ENCODE measurements at places on chromosomes 2 and 18. TPM values are rescaled to one million over a fixed set of nuclear protein-coding genes. Genes with fewer than 3 reads are reported as not detected.

Gene LIMS3
- 1.0 TPM for total RNA-seq

DNA sequence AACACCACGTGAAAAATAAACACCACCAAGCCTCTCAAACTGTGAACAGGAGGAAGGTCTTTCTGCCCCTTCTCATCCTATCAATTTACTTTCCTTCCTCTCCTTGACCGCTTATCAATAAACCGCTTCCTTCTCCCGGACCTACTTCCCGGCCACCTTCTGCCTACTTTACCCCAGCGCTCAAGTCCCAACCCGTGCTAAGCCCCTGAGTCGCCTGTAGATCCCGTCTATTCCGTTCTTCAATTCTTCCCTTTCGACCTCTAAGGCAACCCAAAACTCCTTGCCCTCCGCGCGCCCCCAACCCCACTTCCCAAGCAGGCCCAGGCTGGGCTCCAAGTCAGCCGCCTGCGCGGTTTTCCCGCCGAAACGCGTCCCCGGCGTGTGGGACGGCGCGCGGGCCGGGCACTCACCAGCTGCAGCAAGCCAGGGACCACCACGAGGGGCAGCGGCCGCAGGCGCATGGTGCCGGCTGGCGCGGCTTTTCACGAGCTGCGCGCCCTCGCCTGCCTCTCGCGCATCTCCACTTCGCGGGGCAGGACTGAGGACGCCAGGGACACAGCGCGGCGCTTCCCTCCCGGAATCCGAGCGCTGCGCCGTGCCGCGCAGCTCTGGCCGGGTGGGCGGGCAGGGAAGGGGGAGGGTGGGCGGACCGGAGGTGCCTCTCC is at the start of gene NXPH2:
Gene NXPH2, minus strand, starts transcription at position 610 of the 665 bp plus-strand sequence. Its CDS starts 149 bp downstream, at position 461.
- H3K27ac ChIP-seq: no peak within 1 kb of the TSS
- no peaks in the 10 kb centered on the region for H3K4me1 ChIP-seq
- H3K36me3 ChIP-seq: no peaks in the 10 kb centered on the region
- DNase-seq: no peak
- peaks cover 17% of the 10 kb centered on the region for H3K27me3 ChIP-seq

DNA sequence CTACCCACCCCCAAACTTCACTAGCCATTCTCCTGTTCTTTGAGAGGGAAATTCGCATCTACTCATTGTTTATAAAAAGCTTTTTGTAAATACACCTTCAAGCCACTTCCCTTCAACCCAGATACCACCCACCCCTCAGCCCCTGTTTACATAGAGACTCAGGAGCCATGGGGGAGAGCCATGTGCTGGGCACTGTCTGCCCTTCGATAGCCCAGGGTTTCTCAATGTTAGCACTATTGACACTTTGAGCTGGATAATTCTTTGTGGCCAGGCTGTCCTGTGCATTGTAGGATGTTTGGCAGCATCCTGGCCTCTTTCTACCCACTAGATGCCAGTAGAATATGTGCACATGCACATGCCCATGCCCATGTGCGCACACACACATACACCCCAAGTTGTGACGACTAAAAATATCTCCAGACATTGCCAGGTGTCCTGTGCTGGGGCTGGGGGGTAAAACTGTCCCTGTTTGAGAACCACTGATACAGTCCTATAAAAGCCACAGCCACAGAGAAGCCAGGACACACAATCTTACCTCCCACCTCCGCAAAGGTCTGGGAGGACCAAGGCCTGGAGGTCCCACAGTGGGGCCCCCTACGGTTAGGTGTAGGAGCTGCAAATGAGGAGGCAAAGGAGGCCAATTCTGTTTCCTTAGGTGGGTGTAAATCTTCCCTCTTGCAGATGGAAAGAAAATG is 44.5 kb upstream of the ASPRV1 start:
- no peak overlapping the region for H3K4me3 ChIP-seq
- no peak for DNase-seq
- H3K36me3 ChIP-seq: no peaks in the 10 kb centered on the region

Gene ATP6V1C2
- 0.12 TPM for total RNA-seq

Gene ANXA4
- 173 TPM for total RNA-seq

- no peaks in the 10 kb centered on the region for H3K27me3 ChIP-seq
- H3K36me3 ChIP-seq: no peaks in the 10 kb centered on the region
- no peak overlapping the region for H3K27ac ChIP-seq
- H3K4me1 ChIP-seq: no peaks in the 10 kb centered on the region
- no peak overlapping the region for H3K4me3 ChIP-seq
These were observed 136.2 kb downstream of the SLC8A1 start for GRCh38 chr2:40315683-40316082.

GRCh38 chr18:54217624-54218023 is 6.8 kb downstream of the MBD2 start:
- peaks cover 23% of the 10 kb centered on the region for H3K4me1 ChIP-seq
- no peaks in the 10 kb centered on the region for H3K36me3 ChIP-seq
- H3K4me3 ChIP-seq: no peak overlapping the region
- no peak for DNase-seq
- H3K27me3 ChIP-seq: no peaks in the 10 kb centered on the region
- no peak overlapping the region for H3K27ac ChIP-seq

DNA sequence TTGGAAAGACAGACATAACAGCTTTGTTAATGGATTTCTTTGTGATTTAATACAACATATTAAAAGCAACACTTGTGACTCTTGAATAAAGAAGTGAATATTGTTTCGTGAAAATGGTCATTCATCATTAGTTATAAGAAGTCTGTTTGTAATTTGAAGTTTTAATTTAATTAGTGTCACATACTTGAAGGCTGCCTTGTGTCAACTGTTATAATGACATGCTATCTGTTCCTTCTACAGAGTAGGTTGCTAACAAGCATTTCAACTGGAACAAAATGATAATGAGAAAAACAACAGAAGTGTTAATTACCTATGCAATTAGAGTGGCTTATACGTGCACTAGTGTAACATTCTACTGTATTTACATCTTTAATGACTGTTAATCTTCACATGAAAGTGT is 624.7 kb downstream of the LRP1B start:
- H3K27ac ChIP-seq: no peak overlapping the region
- no peak overlapping the region for H3K4me3 ChIP-seq
- no peaks in the 10 kb centered on the region for H3K27me3 ChIP-seq
- H3K4me1 ChIP-seq: no peaks in the 10 kb centered on the region
- no peaks in the 10 kb centered on the region for H3K36me3 ChIP-seq

GRCh38 chr18:78833833-78834232 is 145.8 kb upstream of the SALL3 start:
- H3K27me3 ChIP-seq: no peaks in the 10 kb centered on the region
- H3K36me3 ChIP-seq: no peaks in the 10 kb centered on the region

- H3K4me1 ChIP-seq: no peaks in the 10 kb centered on the region
- H3K27me3 ChIP-seq: no peaks in the 10 kb centered on the region
- no peak overlapping the region for H3K4me3 ChIP-seq
- no peaks in the 10 kb centered on the region for H3K36me3 ChIP-seq
These were observed 32.3 kb downstream of the SLC9A4 start for GRCh38 chr2:102505290-102505689.
